ENCODE measurements at places on chromosomes 5 and 9.
A peak's percentile ranks its signal among the peaks of the same experiment; 100 is the strongest.

DNA sequence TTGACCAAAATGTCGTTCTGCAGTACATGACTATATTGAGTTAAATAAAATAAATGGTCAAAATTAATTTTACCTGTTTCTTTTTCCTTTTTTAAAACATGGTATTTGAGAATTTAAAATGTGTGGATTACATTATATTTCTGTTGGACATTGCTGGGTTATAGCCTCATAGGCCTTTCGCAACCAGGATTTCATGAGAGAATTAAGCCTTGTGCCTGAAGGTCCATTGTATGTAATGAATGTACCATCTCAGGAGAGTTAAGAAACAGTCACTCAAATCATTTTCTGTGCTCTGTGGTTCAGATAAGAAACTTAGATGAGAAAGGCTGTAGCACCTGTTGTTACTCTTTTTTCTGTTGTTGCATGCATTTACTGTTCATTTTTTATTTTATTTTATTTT, 103.5 kb downstream of the ANGPTL2 start:
- no peak for DNase-seq

DNA sequence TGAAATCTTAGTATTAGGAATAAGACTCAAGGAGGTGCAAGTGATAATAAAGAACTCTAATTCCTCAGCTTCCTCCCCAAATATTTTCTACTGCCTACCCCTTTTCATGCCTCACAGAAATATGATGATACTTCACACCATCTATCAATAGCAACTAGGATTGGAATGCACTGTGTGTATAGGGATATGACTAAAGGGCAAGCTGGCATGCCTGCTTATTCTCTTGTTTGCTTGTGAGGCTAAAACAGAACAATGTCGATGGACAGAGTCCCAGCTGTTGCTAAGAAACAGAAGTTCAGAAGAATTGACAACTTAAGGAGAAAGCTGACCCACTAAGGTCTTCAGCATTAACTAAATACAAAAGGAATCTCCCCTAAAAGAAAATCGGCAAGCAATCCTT, 9.7 kb upstream of the CHD1 start:
- no peak for DNase-seq

GRCh38 chr5:135320718-135321484, 78.1 kb downstream of the MACROH2A1 start:
- DNase-seq, result no peak

DNA sequence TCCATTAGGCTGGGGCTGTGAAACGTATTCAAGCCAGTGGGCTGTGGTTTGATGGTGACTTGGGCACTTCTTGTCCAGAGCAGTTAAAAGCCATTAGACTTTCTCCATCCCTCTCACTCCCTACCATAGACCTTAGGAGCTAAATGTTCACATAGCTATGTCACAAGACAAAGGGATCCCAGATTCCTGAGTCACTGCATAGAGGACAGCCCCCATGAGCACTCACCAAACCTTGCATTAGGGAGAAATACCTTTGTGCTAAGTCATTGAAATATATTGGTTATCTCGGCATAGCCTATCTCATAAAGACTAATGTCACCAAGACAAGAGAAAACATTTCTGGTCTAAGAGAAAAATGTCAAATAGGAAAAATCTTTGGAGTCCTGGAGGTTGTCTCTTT, 104.3 kb downstream of the TRPM6 start:
- no peak for DNase-seq

DNA sequence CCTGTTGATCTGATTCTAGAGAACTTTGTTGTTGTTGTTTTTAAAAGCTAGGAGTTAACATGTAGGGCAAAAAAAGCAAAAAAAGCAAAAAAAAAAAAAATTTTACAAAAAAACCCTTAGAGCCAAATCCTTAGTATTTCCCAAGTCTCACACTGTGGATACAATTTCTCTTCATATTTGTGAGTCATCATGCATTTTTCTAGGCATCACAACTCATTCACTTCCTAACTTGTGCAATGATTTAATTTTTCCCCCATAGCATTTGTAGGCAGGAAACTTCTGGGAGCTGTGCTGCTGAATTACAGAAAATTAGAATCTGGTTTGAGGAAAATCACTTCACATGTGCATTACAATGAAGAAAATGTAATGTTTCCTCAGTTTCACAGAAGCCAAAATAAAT, 91.9 kb downstream of the MARCHF3 start:
- DNase-seq, result no peak

DNA sequence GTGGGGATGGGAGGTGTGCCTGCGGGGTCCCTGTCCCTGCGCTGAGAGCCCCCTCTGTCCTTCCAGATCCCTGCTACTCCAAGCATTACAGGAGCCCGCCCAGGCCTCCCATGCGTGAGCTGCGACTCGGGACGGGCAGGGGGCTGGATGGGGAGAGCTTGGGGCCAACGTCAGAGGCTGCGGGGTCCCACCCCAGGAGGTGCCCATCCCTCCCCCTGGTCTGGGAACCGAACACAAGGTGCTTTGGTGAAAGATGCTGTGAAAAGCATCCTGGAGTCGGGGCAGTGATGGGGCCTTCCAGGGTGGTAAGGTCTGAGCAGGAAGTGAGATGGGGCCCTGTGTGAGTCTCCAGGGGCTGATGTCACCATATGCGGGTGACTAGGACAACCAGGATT, 2.7 kb downstream of the LCN9 start:
- DNase-seq, result no peak

- no peak for DNase-seq
Measured at GRCh38 chr9:96048104-96048955, 172.8 kb downstream of the ERCC6L2 start.

- no peak for DNase-seq
Measured at GRCh38 chr5:153959134-153959957, 79.4 kb downstream of the FAM114A2 start.

DNA sequence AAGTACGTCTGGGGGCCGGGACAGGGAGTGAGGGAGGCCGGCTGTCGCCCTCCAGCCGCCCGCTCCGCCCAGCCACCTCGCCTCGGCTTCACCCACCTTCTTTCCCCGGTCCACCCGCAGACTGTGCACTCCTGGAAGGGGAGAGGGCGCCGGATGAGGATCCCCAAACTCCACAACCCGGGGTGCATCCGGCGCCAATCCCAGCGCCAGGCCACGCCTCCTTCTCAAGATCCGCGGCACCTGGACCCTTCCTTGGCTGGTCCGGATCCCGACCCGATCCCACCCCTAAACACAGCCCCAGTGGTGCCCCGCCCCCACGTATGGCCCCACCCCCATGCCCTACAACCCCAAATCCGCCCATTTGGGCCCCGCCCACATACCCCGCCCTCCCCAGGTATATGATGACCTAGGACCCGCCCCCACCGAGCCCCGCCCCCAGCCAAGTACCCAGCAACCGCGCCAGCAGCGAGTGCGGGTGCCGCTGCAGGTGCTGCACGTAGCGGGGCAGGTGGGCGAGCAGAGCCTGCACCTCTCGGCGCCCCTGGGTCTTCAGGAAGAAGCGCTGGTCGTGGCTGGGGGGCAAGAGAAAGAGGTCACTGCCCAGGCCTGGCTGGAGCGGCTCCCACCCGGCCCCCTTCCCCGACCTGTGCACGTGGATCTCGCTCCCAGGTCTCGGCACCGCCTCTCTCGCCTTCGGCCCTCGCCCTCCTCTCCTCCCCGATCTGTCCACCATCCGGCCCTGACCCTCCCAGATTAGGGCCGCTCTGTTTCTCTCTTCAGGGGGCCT, 3.2 kb downstream of the PIP5KL1 start:
- peak; percentile 81 for DNase-seq

DNA sequence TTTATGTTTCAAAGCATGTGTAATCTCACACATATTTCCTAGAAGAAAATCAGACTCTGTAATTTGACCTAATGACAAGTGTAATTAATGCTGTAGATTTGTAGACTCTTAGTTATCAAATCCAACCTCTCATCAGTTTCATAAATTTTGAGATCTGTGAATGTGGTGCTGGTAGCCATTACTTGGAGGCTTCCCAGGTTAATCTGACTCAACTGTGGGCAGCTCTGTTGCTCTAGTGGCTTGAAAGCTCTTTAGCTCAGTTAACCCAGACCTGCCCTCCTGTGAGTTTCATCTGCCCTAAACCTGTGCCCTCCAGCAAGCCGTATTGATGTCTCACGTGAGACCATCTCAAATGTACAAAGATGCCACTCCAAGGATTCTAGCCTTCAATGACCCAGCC, 323.4 kb downstream of the FBXL7 start:
- DNase-seq, result no peak

GRCh38 chr5:179407191-179408175, 62.2 kb upstream of the ADAMTS2 start:
- DNase-seq, result no peak

DNA sequence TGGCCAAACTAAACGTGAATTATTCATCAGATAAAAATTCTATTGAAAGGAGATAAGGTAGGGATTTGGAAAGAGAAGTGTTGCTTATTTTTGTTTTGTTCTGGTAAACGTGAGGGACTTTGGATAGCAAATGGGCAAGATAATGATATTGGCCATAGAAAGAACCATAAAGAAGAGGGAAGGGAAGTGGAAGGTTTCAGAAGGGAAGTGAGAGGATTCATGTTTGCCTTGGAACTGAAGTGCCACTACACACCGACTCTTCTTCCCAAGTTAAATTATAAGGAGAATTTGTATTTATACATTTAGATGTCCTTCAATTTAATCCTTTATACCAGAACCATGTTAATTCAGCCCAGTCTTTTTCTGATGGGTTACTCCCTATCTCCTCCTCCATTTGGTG, 42.1 kb upstream of the TAF11L2 start:
- DNase-seq, result no peak

- DNase-seq, result peak; percentile 48
Measured at GRCh38 chr9:121285835-121286687, 18.1 kb downstream of the GSN start.

DNA sequence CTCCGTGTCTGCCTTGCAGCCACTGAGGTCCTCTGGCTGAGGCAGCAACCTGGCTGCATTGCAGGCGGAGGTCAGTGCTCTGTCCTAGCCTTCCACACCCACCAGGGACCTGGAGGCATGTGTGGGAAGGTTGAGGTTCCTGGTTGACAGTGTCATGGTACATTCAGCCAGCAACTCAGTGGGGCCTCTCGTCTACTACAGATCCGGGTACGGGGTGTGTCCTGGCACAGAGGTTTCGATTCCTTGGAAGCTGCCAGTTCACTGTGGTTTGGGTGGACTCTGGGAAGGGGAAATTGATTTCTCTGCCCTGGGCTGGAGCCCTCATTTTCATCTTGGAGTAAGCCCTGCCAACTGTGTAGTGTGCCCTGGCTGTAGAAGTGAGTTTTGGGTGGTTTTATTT, 45.1 kb downstream of the PDE8B start:
- no peak for DNase-seq

DNA sequence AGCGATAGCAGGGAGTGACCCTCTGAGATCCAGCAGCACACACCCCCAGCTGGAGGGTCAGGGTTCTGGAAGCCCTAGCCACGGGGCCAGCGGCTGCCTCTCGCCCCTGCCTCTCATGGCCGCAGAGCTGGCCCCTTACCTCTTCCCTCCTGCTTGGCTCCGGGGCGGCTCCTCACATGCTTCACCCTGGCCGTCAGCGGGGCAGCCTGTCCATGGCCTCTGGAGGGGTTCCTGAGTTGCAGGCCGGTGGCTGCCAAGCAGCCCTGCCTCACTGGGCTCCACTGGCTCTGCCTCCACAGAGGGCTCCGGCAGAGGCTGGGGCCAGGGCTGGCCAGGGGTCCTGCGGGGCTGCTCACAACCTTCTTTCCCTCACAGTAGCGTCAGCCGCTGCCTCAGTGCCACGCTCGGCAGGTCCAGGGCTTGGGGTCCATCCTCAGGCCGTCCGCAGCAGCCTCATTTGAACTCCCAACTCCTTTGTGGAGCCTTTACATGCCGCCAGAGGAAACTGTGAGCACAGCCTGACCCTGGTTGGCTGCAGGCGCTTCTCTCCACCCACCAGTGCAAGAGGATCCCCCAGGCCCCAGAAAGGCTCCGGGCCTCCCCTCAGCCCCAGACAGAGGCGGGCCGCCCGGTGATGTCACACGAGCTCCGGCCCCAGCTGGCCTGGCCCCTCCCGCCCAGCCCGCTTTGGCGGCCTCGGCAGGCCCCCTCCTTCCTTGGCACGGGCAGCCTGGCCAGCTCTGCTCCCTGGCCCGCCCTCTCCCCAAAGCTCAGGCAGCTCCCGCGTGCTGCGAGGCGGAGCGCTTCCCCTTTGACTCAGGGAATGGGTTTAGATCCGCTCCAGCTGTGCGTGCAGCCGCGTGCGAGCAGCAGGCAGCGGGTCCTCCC, at the start of gene ANGPTL2:
TSS of gene ANGPTL2 (minus strand) at position 460 of the 888 bp plus-strand sequence. CDS start 13,904 bp downstream, outside the sequence.
- no peak for DNase-seq

- DNase-seq, result no peak
Measured at GRCh38 chr9:4101667-4102066, 198.2 kb downstream of the GLIS3 start.

GRCh38 chr9:37215381-37215780, 95.0 kb downstream of the ZCCHC7 start:
- no peak for DNase-seq

GRCh38 chr5:133440467-133441115, 171.8 kb downstream of the FSTL4 start:
- DNase-seq, result no peak

- DNase-seq, result no peak
Measured at GRCh38 chr5:140014751-140015150, 28.3 kb downstream of the NRG2 start.

- DNase-seq, result no peak
Measured at GRCh38 chr5:71883742-71884103, 164.6 kb downstream of the CARTPT start.

DNA sequence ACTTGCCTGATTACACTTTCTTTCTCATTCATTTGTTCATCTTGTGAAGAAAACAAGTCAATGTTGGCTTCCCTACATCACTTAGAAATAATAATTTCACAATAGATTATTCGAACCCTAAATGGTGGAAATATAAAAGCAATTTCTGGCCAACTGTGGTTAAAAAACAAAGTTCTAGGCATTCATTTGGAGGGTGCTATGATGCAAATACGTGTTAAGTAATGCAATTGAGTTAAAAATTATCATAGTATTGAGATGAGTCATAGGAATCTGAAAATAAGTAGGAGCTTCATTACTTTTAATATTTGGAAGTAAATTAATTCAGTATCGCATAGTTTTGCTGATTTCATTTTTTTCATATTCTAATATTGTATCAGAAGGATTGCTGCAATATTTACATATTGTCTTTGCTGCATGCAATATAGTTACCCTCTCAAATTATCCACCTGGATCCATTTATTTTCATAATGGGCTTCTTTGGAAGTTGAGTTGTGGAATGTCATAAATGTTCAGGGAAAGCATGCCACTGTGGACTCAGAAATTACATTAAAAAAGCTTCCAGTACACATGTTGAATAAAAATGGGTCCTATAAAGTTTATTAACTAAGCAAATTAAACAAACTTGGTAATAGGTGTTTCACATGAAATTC, 647.7 kb upstream of the WWC1 start:
- no peak for DNase-seq

GRCh38 chr5:159309689-159310433, 20.4 kb downstream of the IL12B start:
- no peak for DNase-seq

All from hematopoietic multipotent progenitor cell treated with erythropoietin and hydrocortisone succinate and interleukin-3 and kit ligand, for 17 days (in vitro differentiated cells).